ENCODE measurements at places on chromosomes 7 and 10. TPM values are rescaled to one million over a fixed set of nuclear protein-coding genes. Genes with fewer than 3 reads are reported as not detected.

- DNase-seq, result no peak
Observed at GRCh38 chr7:94160719-94161435, 156.7 kb upstream of the BET1 start.

- no peak for DNase-seq
Observed at GRCh38 chr7:156680281-156680680, 39.7 kb downstream of the RNF32 start.

The NEBL gene
- 0.07 TPM for total RNA-seq

DNA sequence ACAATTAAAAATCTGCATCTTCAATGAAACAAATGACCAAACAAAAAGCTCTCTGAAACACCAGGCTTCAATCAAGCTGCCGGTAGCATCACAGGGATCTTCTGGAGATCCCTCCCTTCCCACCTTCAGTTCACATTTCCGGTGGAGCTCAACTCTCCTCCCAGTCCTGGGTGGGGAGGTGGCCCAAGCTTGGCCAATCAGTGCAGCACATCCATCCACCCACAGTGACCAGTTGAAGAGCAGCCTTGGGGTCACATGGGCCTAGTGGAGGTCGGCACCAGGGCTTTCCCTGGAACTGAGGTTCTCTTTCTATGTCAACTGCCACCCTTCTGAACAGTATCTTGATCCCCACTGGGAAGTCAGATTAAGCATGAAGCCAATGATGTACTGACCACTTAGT lies 620.1 kb upstream of the MGMT start:
- DNase-seq, result no peak

- DNase-seq, result peak; percentile 83
Observed at GRCh38 chr10:121952226-121952625, 22.8 kb downstream of the NSMCE4A start.

The AKR1C8 gene
- total RNA-seq, result not detected

- no peak for DNase-seq
Observed at GRCh38 chr7:76074306-76074971, 26.5 kb downstream of the MDH2 start.

The ANKRD16 gene
- total RNA-seq, result 7.4 TPM

DNA sequence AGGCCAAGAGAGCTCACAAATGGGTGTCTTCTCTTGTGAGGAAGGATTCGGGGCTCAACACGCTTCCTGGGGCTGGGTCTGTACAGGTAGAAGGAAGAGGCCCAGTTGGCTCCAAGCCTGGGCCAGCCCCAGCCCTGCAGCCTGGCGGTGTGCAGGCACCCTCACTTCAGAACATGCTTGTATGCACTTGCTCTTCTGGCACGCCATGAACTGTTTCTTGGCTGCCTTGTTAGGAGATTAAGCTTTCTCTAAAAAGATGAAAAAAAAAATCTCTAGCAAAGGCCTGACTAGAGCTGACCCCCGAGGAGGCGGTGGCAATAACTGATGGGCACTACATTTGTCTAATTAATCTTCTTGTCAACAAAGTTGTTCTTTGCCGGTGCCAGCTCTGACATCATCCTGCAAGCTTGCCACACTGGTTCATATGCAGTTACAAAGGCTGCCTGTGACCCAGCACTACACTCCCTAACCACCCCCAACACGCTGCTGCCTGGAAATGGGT lies 94.7 kb downstream of the WDR11 start:
- DNase-seq, result peak; percentile 3

DNA sequence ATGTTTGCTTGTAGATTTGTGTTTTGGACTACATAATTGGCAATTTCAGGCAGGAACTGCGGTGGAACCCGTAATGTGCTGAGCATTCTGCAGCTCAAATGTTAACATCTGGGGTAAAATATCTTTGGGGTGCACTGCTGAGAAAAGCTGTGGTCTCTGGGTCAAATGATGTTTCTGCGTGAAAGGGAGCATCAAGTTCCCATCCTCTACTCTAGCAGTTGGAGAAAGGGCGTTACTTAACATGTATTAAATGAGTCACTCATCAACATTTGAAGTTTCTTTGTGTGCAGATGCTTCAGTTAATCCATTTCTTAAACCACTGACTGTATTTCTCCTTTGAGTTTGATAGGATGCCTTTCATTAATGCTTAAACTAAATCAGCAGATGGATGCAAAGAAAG lies 273.1 kb upstream of the PITRM1 start:
- DNase-seq, result no peak

DNA sequence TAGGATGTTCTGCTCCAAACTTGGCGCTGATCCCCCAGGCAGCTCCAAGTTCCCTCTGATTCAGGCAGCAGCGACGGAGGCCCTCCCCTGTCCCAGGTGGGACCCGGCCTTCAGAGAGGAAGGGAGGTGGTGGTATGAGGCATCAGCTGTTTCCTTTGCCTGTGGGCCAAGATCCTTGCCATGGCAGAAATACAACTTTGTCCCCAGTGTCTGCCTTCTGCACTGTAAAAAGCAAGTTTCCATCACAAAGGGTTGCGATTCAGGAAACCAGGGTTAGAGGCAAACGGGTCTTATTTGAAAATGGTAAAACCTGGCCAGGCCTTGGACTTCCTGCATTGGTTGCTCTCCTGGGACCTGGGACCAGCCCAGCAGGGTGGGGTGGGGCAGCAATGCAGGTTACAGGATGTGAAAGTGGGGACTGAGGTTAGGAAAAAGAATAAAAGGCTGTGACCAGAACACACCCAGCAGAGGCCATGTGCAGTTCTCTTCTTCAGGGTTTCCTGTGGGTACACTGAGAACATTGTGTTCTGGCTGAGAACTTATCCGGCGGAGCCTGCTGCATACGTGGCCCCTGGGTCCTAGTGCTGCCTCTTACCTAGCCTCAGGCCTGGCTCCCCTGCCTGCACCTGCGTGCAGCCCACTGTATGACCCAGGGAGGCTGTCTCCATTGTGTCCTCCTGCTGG lies 25.1 kb upstream of the DDIT4 start:
- no peak for DNase-seq

- DNase-seq, result no peak
Observed at GRCh38 chr7:87918740-87919139, 15.3 kb upstream of the ADAM22 start.

- peak; percentile 50 for DNase-seq
Observed at GRCh38 chr7:150755473-150756099, 18.4 kb downstream of the GIMAP5 start.

DNA sequence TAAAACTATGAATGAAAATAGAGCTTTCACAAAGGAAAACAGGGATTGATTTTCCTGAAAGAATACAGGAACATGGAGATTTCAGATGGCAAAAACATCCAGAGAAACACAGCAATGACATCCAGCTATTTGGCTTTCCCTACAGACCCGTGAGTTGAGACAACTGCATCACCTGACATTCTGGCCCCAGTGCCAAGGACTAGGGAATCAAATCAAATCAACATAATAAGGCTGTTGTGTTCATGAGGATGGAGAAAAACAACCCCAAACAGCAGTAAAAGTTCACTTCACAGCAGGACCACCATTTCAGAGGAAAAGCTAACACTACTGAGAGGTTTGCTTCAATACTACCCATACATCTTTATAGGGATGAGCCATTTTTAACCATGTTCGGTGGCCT lies 25.5 kb downstream of the ETV1 start:
- DNase-seq, result no peak

The PDK4 gene
- total RNA-seq, result 0.33 TPM

The LIPK gene
- not detected for total RNA-seq

GRCh38 chr10:33947544-33947943 lies 613.1 kb upstream of the NRP1 start:
- DNase-seq, result no peak

DNA sequence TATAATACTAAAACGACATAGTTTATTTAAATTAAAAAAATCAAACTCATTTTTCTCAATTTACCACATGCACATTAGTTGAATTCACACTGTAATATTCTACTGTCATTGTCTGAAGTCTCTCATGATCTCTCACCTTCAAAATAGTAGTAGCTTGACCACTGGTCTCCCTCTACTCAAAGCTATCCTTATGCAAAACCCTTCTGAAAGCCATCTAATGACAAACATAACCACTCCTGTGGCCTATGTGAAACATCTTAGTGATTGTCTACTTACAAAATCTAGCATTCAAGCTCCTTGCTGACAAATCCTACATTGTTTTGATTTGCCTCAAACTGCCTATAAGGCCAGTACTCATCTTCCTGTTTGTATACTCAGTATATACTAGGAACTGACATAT lies 606.0 kb upstream of the GHITM start:
- no peak for DNase-seq

The GRID1 gene
- 0.15 TPM for total RNA-seq

GRCh38 chr7:117312593-117313580 lies 10.0 kb downstream of the WNT2 start:
- DNase-seq, result no peak

GRCh38 chr7:42766782-42767423 lies 145.0 kb downstream of the C7orf25 start:
- no peak for DNase-seq

DNA sequence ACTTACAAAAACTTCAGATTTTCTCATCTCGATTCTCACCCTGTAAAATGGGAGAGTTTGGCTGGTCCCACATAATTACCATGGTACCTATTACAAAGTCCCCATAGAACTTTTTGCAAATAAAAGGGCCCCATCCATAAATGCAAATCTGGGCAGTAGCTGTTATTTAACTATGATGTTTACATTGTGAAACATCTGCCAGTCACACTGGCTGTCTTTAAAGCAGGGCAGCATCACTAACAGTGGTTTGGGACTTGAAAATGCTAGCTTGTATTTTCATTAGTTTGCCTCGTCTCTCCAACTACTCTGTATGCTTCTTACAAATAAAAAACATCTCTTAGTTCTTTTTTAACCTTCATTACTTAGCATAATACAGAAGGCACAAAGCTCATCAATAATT lies 240.7 kb downstream of the FZD1 start:
- DNase-seq, result no peak
